Tibial nerve (tissue), 4 donors: ENCODE measurements at places on chromosomes 16 and 17.

DNA sequence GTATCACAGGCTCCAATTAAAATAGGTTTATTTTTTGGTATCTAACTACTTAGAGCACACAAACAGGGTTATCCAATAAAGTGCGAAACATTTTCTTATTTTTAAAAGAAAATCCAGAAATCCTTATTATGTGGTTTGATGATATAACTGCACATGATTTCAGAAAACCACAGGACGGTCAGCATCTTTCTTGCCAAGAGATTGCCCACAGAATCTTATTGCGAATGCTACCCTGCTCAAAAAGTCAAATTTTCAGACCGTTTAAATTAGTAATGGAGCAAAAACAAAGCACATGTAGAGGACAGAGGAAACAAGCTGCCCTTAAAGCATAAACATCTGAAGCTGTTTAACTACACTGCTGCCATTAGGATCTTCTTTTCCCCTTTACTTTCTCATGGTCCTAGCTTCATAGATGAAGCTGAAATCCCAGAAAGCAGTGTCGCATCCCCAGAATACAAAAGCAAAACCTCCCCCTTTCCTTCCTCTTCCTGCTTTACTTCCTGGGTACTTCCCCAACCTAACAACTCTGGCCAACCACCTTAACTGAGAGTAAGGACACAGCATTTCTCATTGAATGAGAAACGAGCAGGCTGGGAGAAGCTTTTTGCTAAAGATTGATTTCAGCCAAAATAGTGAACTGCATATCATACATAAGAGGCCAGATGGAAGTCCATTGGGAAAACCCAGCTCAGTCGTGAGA is 43.7 kb downstream of the CMTM4 start:
- DNase-seq: no peak

DNA sequence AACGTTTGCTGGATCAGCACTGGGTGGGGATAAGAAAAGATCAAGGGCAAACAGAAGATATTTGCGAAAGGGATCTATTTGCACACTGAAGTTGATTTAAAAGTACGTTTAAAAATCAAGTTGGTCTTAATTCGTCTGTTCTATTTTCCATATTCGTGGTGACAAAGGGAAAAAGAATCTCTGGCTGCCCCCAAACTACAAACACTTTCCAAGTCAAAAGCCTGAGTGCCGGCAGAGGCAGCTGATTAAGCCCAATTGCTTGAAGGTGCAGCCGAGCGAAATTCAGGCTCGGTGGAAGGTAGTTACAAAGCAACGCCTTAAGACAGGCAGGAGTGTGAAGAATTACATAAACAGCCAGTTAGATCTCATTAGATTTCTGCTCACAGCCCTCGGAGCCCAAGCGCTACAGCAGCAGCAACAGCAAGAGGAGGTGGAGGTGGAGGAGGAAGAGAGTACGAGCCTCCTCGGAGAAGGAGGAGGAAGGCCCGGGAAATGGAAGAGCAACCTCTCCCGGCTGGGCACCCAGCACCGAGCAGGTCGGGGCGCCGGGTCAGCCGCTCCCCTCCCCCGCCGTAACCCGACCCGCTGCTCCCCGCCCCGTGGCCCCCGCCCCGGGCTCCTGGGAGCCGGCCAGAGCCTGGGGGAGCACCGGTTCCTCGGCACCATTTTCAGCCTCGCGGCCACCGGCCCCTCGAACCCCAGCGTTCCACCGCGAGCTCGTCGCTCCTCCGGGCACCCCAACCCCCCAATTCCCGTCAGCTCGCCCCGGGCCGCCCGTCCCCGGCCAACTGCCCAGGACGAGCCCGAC is 890 bp downstream of the TOB1 start:
- no peak for DNase-seq

DNA sequence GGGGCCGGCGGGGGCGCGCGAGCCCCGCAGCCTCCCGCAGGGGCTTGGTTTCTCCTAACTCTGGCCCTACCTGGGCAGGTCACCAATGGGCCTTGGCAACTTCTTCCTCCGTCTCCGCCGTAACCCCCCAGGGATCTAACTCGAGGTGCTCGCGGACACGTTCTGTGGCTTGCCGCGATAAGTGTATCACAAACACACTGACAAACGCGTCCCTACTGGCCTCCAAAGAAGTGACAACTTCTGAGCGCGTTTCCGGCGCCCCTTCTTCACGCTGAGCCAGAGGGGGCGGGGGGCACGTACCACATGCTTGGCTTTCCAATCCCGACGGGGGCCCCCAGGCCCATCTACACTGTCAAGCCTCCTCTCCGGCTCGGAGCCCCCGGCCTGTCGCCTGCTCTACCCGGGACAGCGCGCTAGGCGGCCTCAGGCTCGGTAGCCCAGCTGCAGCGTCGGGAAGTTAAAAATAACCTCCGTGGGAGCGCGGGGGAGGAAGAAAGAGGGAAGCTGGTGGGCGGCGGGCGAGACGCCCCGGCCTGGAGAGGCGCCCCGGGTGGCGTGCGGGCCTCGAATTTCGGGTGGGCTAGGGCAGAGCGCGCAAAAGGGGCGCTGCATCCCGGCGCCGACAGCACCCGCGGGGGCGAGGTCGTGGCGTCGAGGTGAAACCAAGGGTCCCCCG is 725 bp upstream of the SPHK1 start:
- peak; percentile 24 for DNase-seq

DNA sequence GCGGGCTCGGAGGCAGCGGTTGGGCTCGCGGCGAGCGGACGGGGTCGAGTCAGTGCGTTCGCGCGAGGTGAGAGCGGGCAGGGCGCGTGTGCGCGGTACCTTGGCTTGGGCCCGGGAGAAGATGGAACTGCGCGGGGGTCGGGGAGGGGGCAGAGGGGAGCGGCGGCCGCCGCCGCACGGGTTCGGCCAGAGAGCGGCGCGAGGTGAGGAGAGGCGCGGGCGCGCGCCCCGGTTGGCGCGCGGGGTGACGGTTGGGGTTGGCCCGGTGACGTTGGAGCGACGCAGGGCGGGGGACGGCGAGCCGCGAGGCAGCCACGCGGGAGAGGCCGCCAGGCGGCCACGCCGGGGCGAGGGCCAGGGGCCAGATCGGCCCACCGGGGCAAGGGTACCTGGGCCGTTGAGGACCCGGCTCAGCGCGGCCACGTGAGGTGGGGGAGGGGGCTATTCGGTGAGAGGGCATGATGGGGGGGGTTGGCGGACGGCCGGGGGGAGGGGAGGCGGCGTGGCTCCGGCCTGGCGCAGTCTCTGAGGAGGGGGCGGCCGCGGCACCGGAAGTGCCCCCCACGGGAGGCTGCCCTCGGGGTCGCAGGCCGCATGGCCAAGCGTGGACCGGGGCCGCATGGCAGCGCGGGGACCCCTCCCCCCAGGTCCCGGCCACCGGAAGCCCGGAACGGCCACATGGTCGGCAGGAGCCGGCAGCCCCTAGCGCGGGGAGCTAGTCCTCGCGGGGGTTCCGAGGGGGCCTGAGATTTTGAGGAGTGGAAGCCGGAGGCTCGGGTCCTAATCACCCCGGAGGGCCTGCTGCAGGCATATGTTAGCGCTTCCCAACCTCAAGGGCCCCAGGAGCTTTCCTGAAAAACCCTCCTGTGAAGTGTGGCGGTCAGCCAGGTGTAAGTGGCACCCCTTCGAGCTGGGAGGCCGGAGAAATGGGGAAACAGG is 527 bp downstream of the EIF5A start:
- DNase-seq: no peak

- DNase-seq: no peak
Measured at GRCh38 chr16:85981826-85982562, 83.0 kb downstream of the IRF8 start.

DNA sequence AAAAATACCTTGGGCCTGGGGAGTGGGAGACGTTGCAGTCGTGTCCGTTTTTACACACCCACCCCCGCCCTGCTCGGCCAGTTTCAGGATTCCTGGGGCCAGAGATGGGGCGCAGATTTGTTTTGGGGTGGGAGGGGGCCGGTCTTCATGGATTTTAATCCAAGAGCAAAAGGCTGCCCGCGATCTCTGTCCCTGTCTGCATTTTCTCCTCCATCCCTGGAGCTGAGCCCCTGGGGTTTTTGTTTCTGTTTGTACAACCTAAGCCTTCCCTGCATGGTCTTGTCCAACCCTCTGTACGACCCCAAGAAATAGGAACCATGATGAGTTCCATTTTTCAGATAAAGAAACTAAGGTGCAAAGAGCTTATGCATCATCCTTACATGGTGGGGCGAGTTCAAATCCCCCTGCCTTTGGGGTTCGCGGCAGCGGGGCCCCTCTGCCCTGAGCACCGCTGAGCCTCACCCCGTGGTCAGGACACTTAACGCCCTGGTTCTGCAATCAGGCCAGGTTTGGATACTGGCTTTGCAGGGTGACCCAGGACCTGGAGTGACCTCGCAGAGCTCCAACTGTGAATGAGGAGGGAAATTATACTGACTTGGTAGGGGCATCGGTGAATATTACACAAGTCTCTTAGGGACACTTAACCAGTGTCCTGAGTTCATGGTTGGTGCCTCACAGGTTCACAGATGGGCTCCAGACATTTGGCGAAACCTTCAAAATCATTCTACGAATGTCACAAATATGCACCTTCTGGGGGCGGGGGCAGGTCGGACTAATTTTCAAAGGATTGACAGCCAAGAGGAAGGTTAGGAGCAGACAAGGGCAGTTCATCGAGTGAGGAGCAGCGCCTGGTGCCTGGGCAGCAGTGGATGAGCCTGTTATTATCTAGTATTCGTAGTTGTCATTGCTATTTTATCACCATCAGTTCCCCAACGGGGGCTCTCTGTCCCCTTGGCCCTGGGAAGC is 4.1 kb upstream of the FOXF1 start:
- no peak for DNase-seq

DNA sequence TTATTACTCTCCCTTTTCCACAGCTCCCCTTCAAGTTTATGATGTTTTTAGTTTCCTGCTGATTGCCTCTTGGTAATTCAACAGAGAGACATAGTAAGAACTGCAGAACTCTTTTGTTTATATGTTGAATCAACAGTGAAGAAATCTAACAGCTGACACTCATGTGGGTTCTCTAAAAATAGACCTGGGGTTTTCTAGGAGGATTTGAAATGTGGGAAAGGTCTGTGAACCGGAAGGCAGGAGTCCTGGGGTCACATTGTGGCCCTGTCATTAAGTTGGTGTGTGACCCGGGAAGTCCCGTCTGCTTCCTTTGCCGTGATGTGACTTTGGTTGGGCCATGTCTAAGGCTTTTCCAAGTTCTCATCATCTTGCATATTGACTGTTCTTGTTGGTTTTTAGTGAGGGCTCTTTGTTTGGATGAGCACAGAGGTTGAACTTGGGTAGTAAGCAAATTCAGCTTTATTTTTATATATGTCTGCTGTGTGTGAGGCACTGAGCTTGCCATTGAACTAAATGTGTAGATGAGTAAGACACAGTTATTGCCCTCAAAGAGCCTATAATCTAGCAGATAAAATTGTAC is 48.5 kb upstream of the HS3ST3A1 start:
- DNase-seq: no peak

DNA sequence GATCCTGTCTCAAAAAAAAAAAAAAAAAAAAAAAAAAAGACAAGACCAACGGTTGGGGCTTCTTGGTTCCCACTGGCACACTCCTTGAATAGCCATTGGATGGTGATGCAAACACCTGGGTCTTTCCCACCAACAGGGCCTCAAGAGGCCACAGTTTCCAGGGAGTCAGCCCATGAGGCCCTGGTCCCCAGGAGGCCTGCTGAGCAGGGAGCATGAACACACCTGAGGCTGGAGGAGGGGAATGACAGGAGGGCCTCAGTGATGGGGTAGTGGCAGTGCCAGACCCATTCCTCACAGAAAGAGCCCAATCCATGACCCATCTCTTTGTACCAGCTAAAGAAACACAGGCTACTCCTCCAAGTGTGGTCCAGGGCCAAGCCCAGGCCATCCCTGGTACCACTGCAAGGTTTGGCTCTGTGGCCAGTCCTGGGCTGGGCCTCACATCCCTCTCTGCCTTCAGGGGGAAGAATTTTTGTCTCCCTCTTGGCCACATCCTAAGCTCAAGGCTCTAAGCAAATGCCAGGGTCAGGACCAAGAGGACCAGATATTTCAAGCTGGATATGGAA is 13.9 kb downstream of the ARL2BP start:
- DNase-seq: no peak

GRCh38 chr17:378068-378467 is 25.5 kb upstream of the RPH3AL start:
- DNase-seq: no peak

DNA sequence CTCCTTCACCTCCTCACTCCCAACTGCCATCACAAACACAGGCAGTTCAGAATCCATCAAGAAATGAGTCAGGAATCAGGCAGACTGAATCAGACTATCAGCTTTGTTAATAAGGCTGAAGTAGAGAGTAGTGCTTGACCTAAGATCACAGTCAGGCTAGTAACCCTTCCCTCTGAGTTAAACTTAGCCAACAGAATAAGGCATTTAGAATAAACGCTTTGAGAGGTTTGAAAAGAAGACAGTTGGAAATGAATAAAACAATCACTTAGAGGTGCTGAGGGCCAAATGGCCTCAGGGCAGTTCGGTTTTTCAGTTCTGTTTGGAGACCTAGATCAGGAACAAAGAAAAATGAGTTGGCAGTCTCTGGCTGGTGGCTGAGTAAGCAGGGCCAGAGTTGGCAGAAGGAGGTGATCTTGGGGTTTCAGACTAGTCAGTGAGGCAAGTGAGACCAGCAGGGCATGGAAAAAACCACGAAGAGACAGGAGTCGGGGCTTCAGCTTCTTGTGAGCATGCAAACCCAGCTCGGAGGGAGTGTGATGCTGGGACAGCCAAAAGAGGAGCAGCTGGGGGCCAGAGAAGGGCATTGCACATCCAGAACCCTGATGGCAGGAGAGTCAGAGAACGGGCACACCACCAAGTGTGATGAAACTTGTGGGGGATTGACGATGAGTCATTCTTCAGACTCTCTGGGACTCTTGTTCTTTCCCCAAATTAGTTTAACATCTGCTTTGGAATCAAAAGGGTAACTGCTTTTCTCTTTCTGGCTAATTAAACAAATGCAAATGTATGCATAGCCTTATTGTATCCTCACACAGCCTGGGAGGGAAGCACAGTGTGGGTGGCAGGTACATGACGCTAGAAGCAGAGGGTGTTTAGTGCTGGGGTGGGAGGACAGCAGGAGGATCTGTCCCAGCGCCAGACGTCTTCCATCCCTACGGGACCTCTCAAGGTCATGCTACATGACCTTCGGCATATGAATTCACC is 54.8 kb downstream of the SPECC1 start:
- peak; percentile 86 for DNase-seq

DNA sequence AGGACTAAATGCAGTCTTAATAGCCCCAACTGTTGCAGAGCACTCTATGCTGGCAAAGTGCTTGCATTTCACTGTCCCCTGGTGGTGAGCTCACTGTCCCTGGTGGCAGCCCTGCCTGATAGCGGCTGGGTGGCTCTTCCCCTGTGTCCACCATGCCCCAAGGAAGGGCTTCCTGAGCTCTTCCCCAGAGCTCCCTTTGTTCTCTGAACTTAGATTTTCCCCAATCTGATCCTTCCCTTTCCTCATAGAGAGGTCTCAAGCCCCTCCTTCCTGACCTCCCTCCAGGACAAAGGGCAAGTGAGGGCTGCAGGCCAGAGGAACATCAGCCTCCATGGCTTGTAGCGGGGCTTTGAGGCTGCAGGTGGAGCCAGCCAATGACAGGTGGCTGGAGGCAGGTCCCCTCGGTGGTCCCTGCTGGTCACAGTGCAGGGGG is 17.0 kb downstream of the BEAN1 start:
- DNase-seq: no peak

DNA sequence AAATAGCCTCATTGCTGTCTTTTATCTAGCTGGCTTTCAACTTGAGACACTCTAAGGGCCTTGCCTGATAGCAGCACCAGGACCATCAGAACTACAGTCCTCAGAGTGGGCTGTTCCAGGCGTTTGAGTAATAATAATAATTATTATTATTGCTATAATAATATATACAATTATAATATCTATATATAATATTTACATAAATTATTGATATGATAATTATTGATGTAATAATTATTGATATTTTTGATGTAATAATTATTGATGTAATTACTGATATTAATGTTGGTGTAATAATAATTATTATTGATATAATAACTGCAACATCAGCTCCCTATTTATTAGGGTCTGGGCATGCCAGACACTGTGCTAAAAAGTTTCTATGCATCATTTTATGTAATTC is 25.6 kb upstream of the CRHR1 start:
- DNase-seq: no peak
